ENCODE measurements at places on chromosomes 16 and 17.

DNA sequence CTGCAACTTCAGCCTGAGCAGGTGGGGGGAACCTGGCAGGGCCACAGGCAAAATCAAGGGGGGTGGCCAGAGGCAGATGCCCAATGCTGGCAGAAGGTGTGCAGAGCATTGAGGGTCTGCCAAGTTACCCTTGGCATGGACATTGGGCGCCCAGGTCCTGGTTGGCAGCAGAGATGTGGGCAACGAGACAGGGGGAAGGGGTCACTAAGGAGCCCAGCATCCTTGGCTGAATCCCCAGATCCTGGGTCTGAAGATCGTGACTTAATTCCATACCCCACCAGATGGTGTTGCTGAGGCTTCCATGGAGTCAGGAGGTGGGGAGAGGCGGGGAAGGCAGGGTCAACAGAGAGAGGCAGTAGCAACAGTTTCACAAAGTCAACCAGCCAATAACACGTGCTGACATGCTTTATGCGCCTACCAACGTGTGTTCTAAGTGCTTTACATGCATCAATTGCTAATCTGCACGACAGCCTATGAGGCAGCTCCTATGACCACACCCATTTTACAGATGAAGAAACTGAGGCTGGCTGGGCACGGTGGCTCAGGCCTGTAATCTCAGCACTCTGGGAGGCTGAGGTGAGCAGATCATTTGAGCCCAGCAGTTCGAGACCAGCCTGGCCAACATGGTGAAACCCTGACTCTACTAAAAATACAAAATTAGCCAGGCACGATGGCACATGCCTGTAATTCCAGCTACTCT lies 83.3 kb downstream of the GSG1L start:
- no peak for DNase-seq

DNA sequence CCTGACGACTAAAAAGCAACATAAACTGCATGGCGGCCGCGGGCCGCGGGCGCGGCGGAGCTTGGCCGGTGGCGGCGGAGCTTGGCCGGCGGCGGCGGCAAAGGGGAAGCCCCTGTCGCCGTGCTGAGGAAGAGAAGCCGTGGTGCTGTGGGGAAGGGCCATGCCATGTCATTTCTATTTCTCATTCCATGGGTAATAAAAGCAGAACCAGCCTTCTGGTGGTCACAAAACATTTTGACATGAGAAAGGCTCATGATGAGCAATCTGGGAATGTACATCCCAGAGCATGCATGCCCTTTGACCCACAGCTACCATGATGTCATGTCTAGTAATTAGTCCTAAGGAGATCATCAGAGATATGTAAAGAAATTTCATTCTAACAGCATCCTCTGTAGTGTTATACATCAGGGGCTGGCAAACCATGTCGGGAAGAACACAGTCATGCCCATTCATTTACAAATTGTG lies 23.9 kb upstream of the HEATR6 start:
- peak; percentile 20 for DNase-seq

DNA sequence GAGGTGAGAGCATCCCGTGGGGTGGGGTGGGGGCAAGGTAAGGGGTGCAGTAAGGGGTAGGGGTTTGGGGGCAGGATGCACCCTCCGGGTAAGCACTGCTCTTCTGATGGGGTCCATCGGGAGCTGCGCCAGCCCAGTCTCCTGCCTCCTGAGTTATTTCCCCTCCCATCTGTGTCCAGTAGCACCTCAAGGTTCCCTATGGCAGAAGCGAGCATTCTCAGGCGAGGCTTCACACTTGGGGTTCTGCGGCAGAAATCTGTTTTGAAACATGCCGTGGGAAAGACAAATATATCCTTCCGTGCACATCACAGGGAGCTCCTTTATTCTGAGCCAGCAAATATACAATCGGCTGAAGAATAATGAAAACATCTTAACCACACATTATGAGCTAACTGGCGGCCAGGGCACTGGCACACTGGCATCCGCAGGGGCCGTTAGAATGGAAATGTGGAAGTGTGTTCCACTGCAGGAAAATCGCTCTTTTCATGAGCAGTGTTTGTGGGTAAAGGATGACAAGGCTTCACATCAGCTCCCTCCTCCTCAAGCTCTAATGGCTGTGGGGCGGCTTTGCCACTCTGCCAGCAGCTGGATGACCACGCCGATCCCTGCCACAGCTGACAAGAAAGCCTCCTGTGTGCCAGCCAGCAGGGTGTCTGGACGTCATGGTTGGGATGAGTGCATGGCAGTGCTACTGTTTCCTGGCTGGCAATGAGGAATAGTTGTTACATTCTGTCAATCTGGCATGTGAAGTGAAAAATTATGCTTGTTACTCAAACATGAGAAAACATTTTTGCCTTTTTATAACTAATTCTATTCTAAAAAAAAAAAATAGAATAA lies 20.0 kb downstream of the MTHFSD start:
- no peak for DNase-seq

GRCh38 chr17:49013311-49014213 lies 16.4 kb downstream of the IGF2BP1 start:
- DNase-seq = no peak

DNA sequence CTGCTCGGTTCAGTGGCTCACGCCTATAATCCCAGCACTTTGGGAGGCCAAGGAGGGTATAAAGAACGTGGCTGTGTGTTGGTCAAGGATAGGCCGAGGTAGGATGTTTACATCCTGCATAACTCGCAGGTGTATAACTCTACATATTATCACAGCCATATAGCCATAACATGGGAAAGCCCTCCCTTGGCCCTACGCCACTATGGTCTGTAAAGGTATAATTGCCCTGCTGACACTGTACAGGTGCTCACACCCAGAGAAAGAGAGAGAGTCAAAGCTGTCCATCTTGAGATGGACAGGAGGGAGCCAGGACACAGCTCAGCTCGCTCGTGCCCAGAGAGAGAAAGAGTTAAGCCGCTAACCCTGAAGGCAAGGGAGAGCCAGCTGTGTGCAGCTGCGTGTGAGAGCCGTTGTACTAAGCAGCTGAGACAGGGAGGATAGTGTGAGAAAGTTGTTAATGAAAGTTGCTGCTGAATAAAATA lies 30.4 kb upstream of the DHX8 start:
- no peak for DNase-seq

- no peak for DNase-seq
Measured at GRCh38 chr17:66858226-66859083, 23.5 kb downstream of the CACNG5 start.

GRCh38 chr17:80109066-80109660 lies 7.8 kb downstream of the GAA start:
- no peak for DNase-seq

All from CD4-positive, alpha-beta T cell treated with Interleukin-2 at 100 ng/mL for 4 hours (primary cell).